ENCODE measurements at places on chromosomes 3 and 15.

DNA sequence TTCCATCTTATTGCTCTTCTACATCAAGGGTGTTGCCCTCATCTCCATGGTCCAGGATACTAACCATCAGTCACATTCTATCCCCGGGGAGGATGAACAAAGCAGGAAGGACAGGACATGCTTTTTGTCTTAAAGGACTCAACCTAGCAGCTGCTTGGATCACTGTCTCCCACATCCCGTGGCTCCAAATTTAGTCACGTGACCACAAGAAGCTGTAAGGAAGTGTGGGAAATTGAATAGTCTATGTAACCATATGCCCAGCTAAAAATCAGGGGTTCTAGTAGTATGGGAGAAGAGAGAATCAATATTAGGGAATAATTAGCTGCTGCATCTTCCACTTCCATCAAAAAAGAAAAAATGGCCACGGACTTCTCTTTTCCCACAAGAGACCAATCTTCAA lies 18.2 kb upstream of the CMSS1 start:
- no peak for DNase-seq

DNA sequence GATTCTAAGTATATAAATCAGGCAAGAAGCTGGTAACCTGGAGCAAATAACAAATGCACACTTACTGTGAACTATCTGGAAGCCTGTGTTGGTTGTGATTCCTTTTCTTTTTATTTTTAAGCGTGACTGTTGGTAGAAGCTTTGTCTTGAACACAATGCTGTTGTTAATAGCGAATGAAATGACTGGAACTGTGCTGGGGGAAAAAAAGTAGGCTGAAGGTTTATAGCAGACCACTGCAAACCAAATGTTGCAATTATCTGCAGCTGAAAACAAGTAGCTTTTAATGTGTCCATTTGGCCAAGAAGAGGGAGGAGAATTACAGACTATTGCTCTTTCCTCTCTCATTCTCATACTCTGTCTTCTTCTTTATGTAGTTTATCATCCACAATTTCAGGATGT lies 184.5 kb upstream of the DNAJC19 start:
- DNase-seq, result no peak

DNA sequence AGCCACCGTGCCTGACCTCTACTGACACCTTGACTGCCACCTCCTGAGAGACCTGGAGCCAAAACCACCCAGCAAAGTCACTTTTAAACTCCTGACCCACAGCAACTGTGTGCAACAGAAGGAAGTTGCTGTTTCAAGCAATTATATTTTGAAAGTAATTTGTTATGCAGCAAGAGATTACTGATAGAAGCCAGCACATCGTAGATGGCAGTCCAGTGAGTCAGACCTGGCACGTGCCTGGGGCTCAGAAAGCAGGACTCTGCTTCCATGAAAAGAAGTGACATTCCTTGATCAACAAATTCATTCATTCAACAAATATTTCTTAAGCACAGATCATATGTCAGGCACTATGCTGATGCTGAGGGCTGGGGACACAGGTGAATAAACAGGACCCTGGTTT lies 5.7 kb upstream of the CSPG4 start:
- DNase-seq, result no peak

GRCh38 chr15:90598679-90599078 lies 69.0 kb downstream of the CRTC3 start:
- DNase-seq, result no peak

DNA sequence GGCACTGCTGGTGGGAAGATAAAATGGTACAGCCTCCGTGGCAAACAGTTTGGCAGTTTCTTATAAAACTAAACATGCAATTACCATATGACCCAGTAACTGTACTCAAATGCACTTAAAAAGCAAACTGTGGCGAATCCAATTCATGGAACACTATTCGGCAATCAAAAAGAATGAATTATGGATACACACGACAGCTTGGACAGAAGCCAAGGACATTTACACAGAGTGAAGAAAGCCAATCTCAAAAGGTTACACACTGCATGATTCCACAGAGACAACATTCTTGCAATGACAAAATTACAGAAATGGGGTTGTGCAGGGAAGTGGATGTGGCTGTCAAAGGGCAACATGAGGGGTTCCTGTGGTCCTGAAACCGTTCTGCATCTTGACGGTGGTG lies 122.1 kb upstream of the IQSEC1 start:
- no peak for DNase-seq

GRCh38 chr3:38604246-38604645 lies 45.2 kb downstream of the SCN5A start:
- no peak for DNase-seq

DNA sequence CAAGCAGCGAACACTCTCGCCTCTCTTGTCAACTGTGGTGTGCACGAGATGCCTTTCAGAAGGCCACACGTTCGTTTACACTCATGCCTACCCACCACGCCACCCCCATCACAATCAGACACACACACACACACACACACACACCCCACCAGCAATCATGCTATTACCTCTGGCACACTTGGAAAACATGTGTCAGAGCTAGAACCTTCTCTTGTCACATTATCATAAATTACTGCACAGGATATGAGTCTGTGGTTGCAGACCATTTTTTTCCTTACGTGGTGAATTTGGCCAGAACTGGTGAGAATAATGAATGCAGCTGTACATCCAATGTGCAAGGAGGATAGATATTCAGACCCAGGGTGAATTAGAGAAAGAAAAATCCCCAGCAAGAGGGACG lies 52.4 kb downstream of the TRIM69 start:
- DNase-seq, result no peak

- no peak for DNase-seq
Observed at GRCh38 chr3:130779486-130779885, 32.9 kb upstream of the PIK3R4 start.

- DNase-seq, result no peak
Observed at GRCh38 chr3:198076722-198077308, 116.8 kb downstream of the LMLN start.

- no peak for DNase-seq
Observed at GRCh38 chr3:85881833-85882393, 923.1 kb downstream of the CADM2 start.

DNA sequence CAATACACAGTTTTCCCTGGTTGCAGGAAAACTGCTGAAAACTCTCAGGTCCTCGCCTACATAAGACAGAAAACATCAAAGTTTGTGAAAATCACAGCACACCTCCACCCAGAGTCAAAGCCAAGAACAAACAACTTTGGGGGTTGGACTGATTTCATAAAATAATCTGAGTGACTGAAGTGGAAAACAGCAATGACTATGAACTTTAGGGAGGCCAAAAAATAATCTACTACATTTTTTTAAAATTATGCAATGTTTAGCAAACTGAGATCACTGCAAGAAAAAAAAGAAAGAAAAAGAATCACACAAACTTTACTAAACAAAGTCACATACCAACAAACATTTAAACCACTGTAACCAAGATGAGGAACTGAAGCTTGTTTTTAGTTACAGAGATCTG lies 15.9 kb upstream of the FOXP1 start:
- no peak for DNase-seq

DNA sequence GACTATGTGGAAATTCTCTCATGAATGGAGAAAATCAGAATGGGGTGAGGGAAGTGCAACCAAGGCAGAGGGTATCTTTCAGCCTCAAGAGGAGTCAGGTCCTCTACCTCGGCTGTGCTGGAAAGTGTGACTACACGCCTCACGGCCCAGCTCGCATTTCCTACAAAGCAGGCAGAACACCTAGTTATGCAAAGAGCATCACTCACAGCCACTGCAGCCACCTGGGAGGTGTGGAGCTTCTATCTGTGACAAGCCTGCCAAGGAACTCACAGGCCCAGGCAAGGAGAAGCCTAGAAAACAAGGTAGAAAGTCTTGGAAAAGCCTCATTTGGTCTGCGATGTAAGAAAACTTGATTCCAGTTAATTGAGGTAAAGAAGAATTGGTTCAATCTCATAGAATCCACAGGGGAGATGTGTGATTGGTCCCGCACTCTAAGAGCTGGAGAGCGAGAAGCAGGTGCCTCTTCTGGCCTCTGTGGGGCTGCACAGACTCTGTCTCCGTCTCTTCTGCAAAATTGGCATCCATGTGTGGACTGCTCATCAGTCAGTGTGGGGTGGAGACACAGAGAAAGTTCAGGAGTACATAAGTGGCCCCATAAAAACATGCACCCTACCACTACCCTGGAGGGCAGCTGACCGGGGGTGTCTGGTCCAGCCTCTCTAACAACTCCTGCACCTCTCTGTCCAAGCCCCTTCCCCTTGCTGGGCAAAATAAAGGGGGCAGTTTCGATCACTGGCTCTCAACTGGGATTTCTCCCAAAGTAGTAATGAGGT lies 76.8 kb downstream of the TAMM41 start:
- no peak for DNase-seq

DNA sequence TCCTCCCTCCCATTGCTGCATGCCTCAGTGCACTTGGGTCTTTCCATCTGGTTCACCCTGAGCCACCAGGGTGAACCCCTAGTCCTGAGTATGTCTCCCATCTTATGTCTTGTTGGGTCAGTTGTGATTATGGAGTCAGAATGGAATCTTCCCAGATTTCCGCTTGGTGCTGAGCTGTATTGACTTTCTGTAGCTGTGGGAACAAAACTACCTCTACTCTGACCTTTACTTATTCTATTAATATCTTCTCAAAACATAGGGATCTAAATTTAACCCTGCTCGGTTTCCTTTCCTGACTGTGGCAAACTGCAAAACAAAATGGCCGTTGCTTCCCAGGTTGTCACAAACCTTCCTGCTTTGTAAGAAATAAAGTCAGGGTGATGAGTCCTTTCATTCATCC lies 295.8 kb upstream of the LYSMD4 start:
- no peak for DNase-seq

GRCh38 chr3:138135146-138135832 lies 3.1 kb upstream of the A4GNT start:
- no peak for DNase-seq

- no peak for DNase-seq
Observed at GRCh38 chr15:64315216-64315615, 40.8 kb downstream of the CSNK1G1 start.

DNA sequence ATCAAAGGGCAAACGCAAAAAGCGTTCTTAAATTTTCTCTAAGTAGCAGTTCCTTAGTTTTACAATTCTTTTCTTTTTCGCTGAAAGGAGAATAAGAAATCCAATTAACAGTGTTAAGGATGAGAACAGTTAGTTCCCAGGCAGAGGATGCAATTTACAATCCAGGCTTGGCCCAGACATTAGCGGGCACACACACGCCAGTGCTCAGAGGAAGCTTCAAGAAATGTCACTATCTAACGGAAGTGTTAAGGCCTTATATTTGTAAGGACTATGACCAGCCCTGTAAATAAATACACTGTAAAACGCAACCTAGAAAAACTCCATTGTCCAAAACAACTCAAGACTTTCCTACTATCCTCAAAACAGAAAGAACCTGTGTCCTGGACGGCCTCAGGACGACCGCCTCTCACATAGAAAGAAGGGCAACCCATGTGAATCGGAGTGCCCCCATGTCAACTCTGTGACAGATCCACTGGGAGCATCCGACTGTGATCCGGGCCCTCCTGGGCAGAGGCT lies 1.3 kb downstream of the ACAP2 start:
- DNase-seq, result no peak

DNA sequence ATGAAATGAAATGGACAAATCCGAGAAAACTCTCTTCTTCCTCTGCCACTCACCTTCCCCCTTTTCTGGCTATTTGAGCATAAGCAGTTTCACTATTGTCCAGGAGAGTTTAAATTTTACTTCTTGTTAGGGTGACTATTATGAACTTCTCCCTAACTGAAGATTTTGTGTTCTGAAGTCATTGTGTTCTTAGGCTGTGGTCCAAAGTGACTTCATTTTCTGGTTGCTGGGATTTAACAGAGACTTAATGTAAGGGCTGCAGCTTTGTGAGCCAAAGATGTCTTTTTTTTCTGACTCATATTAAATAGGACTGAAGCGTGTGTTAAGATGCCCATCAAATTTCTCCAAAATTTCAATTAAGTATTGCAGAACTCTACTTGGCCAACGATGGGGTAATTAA lies 46.5 kb upstream of the FSTL1 start:
- no peak for DNase-seq

- no peak for DNase-seq
Observed at GRCh38 chr3:181344331-181344730, 354.8 kb upstream of the DNAJC19 start.

DNA sequence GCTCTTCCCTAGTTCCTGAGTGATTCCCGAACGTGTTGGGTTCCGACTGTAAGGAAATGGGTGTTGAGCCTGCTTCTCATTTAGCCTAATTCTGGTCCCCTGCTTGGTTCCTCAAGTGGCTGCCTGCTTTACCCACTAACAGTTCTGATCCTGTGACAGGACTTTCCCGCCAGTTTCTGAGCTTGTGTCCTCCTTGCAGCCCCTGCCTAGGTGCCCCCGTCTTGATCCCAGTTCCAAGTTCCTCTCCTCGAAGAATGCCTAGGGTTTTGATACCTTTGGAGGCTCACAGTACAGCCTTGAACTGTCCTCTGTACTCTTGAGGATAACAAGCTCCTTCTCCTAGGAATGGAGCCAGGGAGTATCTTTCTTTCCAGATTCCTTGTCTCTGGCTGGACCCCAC lies 12.0 kb upstream of the RASGRF1 start:
- DNase-seq, result no peak

GRCh38 chr3:14377838-14378169 lies 24.6 kb upstream of the SLC6A6 start:
- DNase-seq, result no peak

GRCh38 chr3:194675081-194675640 lies 3.2 kb upstream of the LSG1 start:
- DNase-seq, result no peak

- no peak for DNase-seq
Observed at GRCh38 chr3:183626877-183627594, 8.4 kb upstream of the KLHL24 start.

DNA sequence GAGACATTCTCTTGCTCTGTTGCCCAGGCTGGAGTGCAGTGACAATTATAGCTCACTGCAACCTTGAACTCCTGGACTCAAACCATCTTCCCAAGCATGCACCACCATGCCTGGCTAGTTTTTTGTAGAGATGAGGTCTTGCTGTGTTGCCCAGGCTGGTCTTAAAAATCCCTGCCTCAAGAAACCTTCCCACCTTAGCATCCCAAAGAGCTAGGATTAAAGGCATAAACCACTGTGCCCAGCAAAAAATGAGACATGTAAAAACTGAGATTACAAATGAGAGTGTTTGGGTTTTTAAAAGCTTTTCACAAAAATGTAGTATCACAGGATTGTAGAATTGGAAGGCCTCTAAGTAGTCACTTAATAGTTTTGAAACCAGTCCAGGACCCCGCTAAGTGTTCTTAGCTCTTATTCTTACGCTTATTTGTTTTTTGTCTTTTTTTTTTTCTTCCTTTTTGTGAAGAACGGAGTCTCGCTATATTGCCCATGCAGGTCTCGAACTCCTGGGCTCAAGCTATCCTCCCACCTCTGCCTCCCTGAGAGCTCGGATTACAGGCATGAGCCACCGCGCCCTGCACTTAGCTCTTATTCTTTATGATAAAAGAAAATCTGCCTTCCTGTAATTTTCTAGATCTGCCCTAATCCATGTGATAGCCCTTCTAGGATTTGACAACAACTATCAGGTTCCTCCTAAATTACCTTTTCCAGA lies 31.5 kb downstream of the KLHL18 start:
- DNase-seq, result no peak

DNA sequence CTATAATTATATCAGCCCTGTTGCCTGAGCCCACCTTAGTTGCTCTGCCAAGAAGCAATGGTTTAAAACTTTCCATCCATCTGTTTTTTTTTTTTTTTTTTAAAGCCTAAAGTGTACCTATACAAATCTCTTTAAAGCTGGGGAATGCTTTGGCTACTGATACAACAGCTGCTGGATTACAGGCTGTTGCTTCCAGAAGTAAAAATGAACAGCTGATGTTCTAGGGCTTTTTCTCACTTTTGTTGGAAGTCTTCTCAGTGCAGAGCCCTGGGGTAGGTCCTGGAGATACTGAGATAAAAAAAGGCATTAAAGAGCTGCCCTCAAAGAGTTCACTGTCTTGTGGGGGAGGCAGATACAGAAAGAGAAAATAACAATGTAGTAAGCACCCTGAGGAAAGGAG lies 218.1 kb downstream of the NLGN1 start:
- no peak for DNase-seq

Data from suprapubic skin (tissue), 4 donors.